Heart right ventricle (tissue), 16 donors: ENCODE measurements at places on chromosomes 7 and 10. TPM values are rescaled to one million over a fixed set of nuclear protein-coding genes. Genes with fewer than 3 reads are reported as not detected.

CPVL gene
- total RNA-seq = 215 TPM

MBLAC1 gene
- total RNA-seq = 1.5 TPM

DNA sequence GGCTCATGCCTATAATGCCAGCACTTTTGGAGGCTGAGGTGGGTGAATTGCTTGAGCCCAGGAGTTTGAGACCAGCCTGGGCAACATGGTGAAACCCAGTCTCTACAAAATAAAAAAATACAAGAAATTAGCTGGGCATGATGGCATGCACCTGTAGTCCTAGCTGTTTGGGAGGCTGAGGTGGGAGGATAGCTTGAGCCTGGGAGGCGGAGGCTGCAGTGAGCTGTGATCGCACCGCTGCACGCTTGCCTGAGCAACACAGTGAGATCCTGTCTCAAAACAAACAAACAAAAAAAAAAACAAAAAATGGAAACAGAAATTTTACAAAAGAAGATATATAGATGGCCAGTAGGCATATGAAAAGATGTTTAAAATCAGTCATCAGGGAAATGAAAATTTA is 57.1 kb downstream of the PTEN start:
- DNase-seq = no peak

DNA sequence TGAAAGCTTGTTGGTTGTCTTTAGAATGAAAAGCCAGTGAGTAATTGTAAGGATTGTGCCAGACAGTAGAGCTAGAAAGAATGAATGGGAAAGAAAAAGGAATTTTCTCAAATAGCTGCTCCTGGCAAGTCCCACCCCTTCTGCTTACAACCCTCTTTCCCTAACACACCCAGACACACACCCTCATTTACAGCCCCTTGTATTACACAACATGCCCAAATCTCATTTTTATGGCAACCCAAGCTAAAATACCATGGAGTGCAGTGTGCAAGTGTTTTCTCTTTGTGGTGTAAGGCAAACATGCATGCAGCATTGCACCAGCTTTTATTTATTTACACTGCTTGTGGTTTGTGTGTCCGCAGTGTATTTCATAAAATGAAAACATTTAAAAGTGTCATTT is 1.5 kb downstream of the PRKAR2B start:
- DNase-seq = no peak

NPFFR1 gene
- total RNA-seq = not detected

- no peak for DNase-seq
These were observed 10.9 kb downstream of the CUL2 start for GRCh38 chr10:35079265-35079664.
